ENCODE measurements at places on chromosomes 3 and 15.

DNA sequence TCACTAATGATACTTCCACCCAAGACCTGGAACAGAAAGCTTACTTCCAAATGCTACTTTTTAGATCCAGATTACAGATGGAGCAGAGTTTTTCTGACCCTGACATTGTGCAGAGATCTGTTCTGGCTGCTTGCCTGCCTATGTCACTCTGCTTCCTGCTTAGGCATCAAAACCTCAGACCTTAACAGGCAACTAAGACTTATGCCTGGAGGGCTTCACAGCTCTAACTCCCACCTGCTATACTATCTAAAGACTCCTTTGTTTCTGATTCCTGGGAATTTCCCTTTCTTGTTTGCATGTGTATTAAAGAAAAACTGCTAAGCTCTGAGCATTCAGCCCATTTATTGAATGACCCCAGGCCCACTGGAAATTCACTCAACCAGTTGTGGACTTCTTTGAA is 157.4 kb upstream of the NPHP3 start:
- DNase-seq = no peak

GRCh38 chr3:107813026-107813425 is 277.8 kb downstream of the CD47 start:
- DNase-seq = no peak

- DNase-seq = peak; percentile 56
Measured at GRCh38 chr3:19866751-19867347, 67.2 kb downstream of the EFHB start.

DNA sequence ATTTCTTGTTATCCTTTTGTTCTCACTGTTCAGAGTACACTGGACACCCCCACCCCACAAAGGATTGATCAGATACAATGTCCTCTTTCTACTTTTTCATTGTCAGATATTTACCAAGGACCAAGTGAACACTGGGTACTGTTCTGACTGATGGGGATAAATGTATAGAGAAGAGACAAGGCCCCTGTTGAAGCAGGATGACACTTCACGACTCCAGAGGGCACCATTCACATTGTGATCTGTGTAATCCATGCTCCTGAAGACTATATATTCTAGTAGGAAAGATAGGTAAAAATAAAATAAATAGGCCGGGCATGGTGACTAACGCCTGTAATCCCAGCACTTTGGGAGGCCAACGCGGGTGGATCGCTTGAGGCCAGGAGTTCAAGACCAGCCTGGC is 7.2 kb upstream of the CRYGS start:
- DNase-seq = no peak

DNA sequence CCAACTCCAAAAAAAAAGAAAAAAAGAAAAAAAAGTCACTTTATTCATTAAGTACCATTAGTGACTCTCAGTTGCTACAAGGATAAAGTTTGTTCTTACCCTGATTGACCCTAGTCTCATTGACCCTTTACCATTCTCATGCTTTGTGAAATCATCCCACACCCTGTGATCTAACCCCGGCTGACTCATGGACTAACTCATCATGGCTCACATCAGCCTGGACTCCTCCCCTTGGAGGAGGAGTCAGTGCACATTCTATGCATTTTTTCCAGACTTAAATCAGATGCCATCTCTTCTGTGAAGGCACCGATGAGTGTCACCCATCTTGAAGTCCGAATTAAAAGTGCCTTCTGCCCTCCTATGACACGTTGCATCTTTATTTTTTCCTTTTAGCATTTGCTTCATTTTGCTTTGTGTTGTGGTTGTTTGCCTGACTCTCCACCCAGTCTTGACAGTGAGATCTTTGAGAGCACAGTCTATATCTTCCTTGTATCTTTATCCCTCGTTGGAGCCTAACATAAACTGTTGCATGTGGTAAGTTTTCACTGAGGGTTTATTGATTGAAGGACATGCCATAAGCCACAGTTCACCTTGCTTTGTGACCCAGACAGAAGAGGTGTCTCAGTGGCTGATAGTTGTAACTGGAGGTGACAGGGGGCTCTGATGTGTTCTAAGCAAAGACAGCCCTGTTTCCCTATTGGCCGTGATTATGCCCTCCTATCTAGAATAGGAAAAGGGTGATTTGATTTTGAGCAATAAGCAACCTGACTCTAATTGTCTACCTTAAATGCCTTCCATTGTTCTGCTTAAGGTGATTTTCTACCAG is 72.1 kb downstream of the IL1RAP start:
- DNase-seq = no peak

GRCh38 chr15:29554531-29554930 is 267.7 kb downstream of the TJP1 start:
- no peak for DNase-seq

DNA sequence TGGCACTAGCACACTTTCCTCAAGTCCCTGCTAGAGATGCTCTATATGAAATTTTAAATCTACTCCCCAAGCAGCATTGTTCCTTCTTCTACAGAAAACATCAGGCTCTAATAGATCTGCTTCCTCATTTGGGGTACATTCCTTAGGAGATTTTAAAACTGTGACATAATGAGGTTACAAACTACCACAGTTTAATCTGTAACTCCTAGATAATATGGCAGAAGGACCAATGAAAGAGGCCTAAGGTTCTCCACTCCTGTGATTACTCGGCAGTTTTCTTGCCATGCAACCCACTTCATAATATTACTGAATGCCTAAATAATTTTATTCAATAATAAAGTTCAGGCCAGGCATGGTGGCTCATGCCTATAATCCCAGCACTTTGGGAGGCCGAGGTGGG is 16.1 kb downstream of the ZNF106 start:
- no peak for DNase-seq

GRCh38 chr3:56773986-56774385 is 27.8 kb downstream of the ARHGEF3 start:
- no peak for DNase-seq

GRCh38 chr3:166478356-166478755 is 641.1 kb upstream of the BCHE start:
- no peak for DNase-seq

- DNase-seq = no peak
Measured at GRCh38 chr3:145899241-145899640, 261.7 kb downstream of the PLOD2 start.

- no peak for DNase-seq
Measured at GRCh38 chr3:56867671-56868070, 65.9 kb upstream of the ARHGEF3 start.

- no peak for DNase-seq
Measured at GRCh38 chr15:69908060-69908459, 189.7 kb downstream of the TLE3 start.

- DNase-seq = no peak
Measured at GRCh38 chr3:55512571-55513343, 25.7 kb upstream of the WNT5A start.

- DNase-seq = no peak
Measured at GRCh38 chr15:80801891-80802680, 22.9 kb downstream of the CEMIP start.

GRCh38 chr3:108780235-108780634 is 23.0 kb upstream of the RETNLB start:
- DNase-seq = no peak

DNA sequence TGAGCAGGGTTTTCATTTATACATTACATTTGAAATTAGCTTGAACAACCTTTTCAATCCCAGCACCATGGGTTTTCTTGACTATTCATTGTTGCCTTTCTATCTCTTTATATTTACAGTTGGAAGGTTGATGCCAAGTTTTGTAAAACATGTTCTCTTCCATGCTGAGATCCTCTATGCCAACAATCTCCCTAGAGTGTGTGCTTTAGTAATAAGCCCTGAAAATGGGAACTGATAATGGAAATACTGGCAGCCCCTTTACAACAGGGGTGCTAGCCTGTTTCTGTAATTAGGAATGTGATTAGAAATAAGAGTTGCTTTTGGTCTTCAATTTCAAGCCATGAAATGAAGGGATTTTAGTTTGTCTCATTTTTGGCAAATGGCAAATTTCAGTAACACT is 239.9 kb upstream of the NAALADL2 start:
- DNase-seq = no peak

- DNase-seq = no peak
Measured at GRCh38 chr3:39166932-39167532, 13.6 kb upstream of the CSRNP1 start.

- DNase-seq = no peak
Measured at GRCh38 chr3:82790307-82791097, 1029.1 kb upstream of the GBE1 start.

DNA sequence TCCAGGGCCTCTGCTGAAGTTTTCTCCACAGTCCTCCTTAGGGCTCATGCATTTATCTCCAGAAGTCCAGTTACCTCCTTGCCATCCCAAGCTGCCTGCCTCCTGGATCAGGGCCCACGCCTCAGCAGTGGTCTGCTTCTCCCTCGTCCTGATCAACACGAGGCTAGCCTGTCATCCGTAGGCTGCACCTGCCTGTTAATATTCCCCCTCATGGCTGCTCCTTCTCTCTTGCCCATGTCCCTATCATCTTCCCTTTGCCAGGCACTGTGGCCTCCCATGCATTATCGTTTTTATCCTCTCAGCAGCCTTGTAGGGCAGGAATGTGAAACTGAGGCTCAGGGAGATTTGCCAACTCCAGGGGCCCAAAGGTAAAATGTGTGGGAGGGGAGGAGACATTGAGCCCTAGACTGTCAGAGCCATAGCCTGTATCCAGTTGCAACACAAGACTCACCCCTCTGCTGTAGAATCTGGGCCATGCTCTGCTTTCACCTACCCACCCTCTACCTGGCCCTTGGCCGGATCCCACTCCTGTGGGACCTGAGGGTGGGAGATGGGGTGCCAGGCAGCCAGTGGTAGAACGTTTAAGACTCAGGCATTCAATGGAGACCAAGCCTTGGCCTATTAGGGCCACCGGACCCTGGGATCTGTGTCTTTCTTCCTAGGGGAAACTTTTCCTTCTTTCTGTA is 4.6 kb downstream of the GRM2 start:
- no peak for DNase-seq

DNA sequence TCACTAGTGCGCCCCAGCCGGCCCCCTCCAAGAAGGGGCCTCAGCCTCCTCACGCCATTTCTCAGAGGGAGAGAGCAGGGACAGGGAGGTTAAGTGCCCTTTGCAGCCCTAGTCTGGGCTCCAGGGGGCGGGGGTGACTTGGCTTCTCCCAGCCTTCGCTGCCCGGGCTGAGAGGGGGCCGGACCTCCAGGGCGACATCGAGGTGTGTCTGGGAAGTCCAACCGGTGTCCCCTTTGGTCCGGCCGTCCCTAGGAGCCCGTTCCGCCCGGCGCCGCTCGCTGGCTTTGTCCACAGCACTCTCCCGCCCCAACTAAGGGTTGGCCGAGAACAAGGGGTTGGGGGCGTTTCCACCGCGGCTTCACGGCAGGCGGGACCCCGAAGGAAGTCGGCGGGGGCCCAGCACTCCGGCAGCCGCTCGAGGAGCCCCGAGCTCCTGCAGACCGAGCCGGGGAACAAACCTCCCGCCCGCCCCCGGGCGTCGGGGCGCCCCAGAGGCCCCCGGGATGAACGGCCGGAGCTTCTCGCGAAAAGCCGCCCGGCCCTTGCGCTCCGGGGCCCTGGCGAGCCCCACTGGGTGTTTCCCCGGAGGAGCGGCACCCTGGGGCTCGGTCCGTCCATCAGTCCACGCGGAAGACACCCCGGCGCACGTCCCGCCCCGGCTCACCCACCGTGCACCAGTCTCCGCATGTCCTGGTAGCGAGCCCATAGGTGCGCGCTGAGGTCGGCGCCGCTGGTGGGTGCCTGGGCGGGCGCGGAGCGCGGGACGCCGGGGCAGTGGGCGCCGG is 627 bp downstream of the NT5DC2 start:
- peak; percentile 22 for DNase-seq

DNA sequence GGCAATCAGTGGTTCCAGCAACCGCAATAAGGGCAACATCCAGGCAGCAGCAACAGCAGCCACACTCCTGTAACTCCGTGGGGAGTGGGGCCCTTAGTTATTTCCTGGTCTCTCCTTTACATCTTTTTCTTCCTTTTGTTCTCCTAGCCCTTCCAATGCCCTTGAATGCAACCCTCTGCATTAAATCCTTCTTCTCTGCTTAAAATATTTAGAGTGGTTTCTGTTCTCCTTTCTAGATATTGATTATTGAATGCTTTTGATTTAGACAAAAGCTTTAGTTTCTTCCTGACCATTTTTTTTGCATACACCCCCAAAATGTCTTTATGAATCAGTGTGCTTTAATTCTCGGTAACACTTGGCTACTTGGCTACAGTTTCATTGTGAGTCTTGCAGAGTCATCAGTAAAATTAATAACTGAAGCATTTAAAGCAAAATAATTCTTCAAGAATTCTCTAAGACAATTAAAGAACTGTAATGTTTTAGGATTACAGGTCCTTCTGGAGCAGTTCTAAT is 586.1 kb downstream of the MECOM start:
- no peak for DNase-seq

DNA sequence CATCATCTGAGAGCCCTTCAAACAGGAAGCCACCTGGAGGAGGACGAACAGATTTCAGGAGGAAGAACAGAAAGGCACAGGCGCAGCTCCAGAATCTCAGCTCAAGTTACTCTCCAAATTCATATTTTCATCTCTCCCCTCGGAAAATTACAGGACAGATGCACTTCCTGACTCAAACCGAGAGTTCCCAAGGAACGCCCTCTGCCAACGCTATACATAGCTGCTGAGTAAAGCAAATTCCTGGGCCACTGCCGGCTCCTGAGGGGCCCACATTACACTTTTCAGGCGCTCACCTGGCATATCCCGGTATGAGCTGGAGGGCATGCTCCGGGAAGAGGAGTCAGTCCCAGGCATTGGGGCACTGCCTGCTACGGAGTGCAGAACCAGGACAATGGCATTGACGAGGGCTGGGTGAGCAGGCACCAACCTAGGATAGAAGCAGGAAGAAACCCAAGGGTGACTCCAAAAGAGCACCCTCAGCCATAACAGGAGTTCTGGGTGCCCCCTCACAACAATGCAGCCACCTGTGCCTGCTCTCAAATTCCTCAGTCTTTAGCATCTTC is 11.2 kb downstream of the UBL7 start:
- DNase-seq = no peak

DNA sequence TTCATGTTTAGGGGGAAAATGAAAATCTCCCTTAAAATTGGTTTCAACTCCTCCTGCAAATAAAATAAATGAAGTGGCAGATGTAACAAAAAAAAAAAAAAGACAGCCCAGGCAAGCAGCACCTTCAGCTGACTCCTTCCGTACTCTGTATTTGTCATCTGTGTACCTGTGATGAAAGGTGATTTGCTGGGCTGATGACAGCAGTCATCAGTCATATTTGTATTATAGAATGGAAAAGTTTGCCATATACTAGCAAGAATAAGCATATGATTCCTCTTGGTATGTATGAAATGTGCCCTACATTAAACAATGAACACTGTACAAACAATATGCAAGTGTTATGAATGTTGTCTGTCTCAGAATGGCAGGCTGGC is 44.1 kb upstream of the WWTR1 start:
- no peak for DNase-seq

GRCh38 chr3:101913168-101913567 is 63.9 kb downstream of the NFKBIZ start:
- no peak for DNase-seq

DNA sequence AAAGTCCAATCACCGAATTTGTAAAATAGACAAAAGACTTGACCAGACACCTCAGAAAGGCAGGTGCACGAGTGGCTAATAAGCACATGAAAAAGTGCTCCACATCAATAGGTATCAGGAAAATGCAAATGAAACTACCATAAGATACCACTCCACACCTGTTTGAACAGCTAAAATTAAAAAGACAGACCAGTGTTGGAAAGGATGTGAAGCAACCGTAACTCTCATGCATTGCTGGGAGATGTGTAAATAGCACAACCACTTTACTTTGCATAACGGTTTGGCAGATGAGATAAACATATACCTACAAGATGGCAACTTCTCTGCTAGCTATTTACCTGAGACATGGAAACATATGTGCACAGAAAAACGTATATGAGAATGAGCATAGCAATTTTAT is 56.9 kb downstream of the CADPS start:
- no peak for DNase-seq
